Fibroblast of lung (primary cell): ENCODE measurements at places on chromosomes 2 and 18. TPM values are rescaled to one million over a fixed set of nuclear protein-coding genes. Genes with fewer than 3 reads are reported as not detected.

PJVK gene
- total RNA-seq, result 2.1 and 4.3 TPM in 2 replicates

CROCC2 gene
- total RNA-seq, result 0.33 and 0.51 TPM in 2 replicates

UGT1A3 gene
- not detected in 2 replicates for total RNA-seq

ZNF519 gene
- total RNA-seq, result 2.6 and 2.8 TPM in 2 replicates

GREB1L gene
- total RNA-seq, result 0.26 and 0.33 TPM in 2 replicates

ICOS gene
- total RNA-seq, result not detected in 2 replicates

KYNU gene
- total RNA-seq, result 1.5 and 4.6 TPM in 2 replicates

SAG gene
- total RNA-seq, result not detected in 2 replicates

FAM228B gene
- total RNA-seq, result 11.9 and 12.6 TPM in 2 replicates

DYNAP gene
- not detected in 2 replicates for total RNA-seq

SERPINB2 gene
- total RNA-seq, result 3.9 and 12.1 TPM in 2 replicates

SGPP2 gene
- total RNA-seq, result not detected in 2 replicates

GREB1 gene
- total RNA-seq, result 0.51 and 2.0 TPM in 2 replicates

GDF7 gene
- under 0.01 and 0.33 TPM in 2 replicates for total RNA-seq

STPG4 gene
- total RNA-seq, result 0.26 and 0.33 TPM in 2 replicates

ASB18 gene
- not detected in 2 replicates for total RNA-seq

GALR1 gene
- total RNA-seq, result not detected in 2 replicates

ARHGEF4 gene
- 0.83 and 1.5 TPM in 2 replicates for total RNA-seq

REEP1 gene
- total RNA-seq, result not detected in 2 replicates

HOXD11 gene
- not detected in 2 replicates for total RNA-seq

BCS1L gene
- 26.2 and 38.3 TPM in 2 replicates for total RNA-seq

IL1RN gene
- total RNA-seq, result not detected in 2 replicates

CRYGC gene
- total RNA-seq, result not detected in 2 replicates
